T-helper 2 cell (primary cell): ENCODE measurements at places on chromosomes 11 and 22.

- no peak for DNase-seq
Measured at GRCh38 chr11:109914038-109914437, 179.2 kb upstream of the ZC3H12C start.

DNA sequence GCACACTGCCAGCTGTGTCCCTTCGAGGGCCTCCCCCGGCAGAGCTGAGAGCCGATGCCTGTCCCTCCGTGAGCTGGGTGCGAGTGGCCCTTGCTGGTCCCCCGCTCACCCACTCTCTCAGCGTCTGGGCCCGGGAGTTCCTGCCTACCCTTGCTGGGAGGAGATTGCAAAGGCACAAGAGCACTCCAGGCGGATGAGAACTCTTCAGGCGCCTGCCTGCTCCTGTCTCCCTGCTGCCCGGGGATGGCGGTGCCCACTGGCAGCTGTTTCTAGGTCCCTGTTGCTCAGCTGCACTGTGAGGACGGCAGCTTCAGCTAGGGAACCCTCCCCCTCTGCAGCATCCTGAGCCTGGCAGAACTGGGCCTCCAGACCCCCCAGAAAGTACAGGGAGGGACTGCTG, 61.1 kb downstream of the FLRT1 start:
- no peak for DNase-seq

DNA sequence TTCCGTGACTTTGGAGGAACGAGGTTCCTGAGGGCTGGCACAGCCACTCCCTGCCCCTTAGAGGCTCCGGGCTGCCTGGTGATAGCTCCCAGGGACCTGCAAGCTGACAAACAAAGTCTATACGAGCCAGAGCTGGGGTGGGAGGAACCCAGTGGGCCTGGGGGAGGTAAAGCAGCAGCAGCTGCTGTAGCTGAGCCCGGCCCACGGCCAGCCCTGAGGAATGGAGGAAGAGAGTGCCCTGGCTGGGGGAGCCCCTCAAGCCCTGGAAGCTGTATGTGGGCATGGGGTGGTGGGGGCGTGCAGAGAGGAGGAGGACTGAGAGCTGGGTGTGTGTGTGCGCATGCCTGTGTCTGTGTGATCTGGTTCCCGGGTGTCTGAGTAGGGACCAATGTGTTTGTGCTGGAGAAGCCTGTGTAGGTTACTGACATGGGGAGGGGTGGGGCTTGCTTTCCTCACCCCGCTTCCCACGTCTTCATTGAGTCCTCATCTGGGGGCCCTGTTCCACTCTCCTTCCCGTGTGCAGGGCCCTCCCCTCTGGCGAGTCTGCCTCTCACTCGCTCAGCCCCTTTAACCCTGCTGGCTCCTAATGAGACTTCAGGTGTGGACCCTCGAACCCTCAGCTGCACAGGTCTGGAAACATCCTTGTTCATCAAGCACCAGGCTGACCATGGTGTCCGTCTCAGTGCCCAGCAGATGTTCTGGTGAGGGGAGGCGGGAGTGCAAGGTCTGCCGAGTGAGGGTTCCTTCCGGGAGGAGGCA, 10.8 kb downstream of the ST3GAL4 start:
- no peak for DNase-seq

- DNase-seq, result no peak
Measured at GRCh38 chr11:128711136-128711535, 17.3 kb downstream of the FLI1 start.

DNA sequence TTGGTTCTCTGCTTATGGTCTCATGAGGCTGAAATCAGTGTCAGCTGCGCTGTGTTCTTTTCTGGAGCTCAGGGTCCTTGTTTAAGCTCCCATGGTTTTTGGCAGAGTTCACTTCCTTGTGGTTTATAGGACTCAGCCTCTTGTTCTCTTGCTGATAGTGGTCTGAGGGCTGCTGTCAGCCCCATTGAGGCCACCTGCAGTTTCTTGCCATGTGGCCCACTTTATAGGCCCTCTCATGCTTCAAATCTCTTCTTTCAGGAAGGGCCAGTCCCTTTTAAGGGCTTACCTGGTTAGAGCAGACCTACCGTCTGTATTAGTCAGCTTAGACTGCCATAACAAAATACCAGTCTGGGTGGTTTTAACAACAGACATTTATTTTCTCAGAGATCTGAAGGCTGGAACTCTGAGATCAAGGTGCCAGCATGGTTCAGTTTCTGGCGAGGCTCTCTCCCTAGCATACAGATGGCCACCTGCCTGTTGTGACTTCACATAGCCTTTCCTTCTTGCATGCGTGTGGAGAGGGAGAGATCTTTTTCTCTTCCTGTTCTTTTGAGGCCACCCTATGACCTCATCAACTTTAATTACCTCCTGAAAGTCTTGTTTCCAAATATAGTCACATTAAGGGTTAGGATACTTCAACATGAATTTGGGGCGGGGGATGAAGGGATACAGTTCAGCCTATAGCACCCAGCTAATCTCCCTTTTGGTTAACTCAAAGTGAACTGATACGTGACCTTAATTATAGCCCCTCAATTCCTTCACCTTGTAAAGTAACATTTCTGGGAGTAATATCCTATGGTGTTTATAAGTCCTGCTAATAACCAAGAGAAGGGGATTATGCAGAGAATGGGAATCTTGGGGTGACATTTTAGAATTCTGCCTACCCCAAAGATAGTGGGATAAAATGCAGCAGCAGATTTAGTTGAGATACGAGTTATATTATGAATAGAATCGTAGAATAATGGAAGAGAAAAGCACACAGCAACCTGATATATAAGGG, 131.8 kb downstream of the UVRAG start:
- DNase-seq, result no peak

- no peak for DNase-seq
Measured at GRCh38 chr11:89176938-89177337, 737 bp upstream of the TYR start.

DNA sequence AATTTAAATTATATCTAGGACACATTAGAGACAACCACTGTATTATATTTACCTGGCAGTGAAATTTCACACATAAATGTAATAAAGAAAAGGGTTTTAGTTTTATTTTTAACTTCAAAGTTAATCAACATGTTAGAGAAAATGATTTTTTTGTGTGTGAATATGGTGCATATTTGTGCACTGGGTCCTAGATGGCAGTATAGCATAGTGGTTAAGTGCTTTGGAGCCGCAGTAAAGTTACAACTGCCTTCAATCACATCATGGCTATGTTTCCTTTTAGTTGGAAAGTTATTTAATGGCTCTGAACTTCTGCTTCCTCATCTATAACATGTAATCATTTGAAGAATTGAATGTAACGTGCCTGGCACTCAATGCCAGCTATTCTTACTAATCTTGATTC, 108.9 kb upstream of the DDI1 start:
- DNase-seq, result no peak

- DNase-seq, result no peak
Measured at GRCh38 chr11:46850829-46851380, 4.8 kb upstream of the CKAP5 start.
